ENCODE measurements at places on chromosomes 3 and 15. TPM values are rescaled to one million over a fixed set of nuclear protein-coding genes. Genes with fewer than 3 reads are reported as not detected.

Gene ISLR
- 4.8 TPM for total RNA-seq

Gene DNASE1L3
- total RNA-seq = 8.1 TPM

Gene GRAMD1C
- 8.2 TPM for total RNA-seq

Gene POTEB2
- not detected for total RNA-seq

Gene EPHA3
- total RNA-seq = 1.8 TPM

Gene TIPIN
- 7.8 TPM for total RNA-seq

Gene ZIC4
- total RNA-seq = not detected

Gene SATB1
- total RNA-seq = 38.3 TPM

Gene CD96
- total RNA-seq = 4.3 TPM

Gene PPARG
- total RNA-seq = 91.2 TPM

Gene SEMA6D
- total RNA-seq = 52.6 TPM

Gene WDR93
- total RNA-seq = not detected

Gene TGM4
- not detected for total RNA-seq

Measured in left colon (tissue), 2 donors.